ENCODE measurements at places on chromosomes 13 and 19. TPM values are rescaled to one million over a fixed set of nuclear protein-coding genes. Genes with fewer than 3 reads are reported as not detected.
A peak's percentile ranks its signal among the peaks of the same experiment; 100 is the strongest.

Gene MAP4K1
- 7.3 TPM for total RNA-seq

- no peak for DNase-seq
- no peaks in the 10 kb centered on the region for H3K36me3 ChIP-seq
- no peaks in the 10 kb centered on the region for H3K4me1 ChIP-seq
- H3K27ac ChIP-seq = no peak overlapping the region
These were observed 172.8 kb downstream of the DNAJC15 start for GRCh38 chr13:43196086-43196621.

GRCh38 chr19:49861107-49861506 is 6.3 kb downstream of the PNKP start:
- H3K27ac ChIP-seq = no peak overlapping the region
- no peaks in the 10 kb centered on the region for H3K36me3 ChIP-seq
- no peaks in the 10 kb centered on the region for H3K27me3 ChIP-seq
- H3K4me1 ChIP-seq = no peaks in the 10 kb centered on the region
- no peak for DNase-seq

DNA sequence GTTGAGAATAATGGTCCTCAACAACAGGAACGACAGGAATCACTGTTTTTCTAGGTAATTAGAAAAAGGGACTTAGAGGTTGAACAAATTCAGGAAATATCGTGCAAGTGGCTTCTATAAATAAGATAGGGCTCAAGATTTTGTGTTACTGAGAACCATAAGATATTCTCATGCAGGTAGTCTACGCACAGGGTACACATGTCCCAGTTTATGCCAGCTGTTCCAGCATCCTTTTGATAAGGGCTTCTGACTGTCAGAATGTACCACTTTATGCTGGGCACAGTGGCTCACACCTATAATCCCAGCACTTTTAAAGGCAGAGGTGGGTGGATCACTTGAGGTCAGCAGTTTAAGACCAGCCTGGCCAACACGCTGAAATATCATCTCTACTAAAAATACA is 32.1 kb downstream of the RBM26 start:
- DNase-seq = no peak
- H3K4me3 ChIP-seq = no peak overlapping the region
- no peaks in the 10 kb centered on the region for H3K4me1 ChIP-seq
- H3K27ac ChIP-seq = no peak overlapping the region
- H3K36me3 ChIP-seq = peaks cover 3% of the 10 kb centered on the region
- H3K27me3 ChIP-seq = no peaks in the 10 kb centered on the region

Gene KIR2DL4
- total RNA-seq = not detected

- DNase-seq = no peak
- no peak overlapping the region for H3K4me3 ChIP-seq
- H3K27ac ChIP-seq = no peak overlapping the region
These were observed 1094.7 kb downstream of the UQCRFS1 start for GRCh38 chr19:28118235-28118634.

DNA sequence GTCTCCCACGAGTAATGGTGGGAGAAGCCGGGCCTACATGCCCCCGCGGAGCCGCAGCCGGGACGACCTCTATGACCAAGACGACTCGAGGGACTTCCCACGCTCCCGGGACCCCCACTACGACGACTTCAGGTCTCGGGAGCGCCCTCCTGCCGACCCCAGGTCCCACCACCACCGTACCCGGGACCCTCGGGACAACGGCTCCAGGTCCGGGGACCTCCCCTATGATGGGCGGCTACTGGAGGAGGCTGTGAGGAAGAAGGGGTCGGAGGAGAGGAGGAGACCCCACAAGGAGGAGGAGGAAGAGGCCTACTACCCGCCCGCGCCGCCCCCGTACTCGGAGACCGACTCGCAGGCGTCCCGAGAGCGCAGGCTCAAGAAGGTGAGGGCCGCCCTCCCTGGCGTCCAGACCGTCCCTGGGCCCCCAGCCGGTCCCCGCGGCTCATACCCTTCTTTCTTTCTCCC is 1.4 kb upstream of the USF2 start:
- H3K4me3 ChIP-seq = peak overlapping the region; percentile 80
- H3K27me3 ChIP-seq = no peaks in the 10 kb centered on the region
- DNase-seq = no peak
- peak overlapping the region; percentile 28 for H3K27ac ChIP-seq

DNA sequence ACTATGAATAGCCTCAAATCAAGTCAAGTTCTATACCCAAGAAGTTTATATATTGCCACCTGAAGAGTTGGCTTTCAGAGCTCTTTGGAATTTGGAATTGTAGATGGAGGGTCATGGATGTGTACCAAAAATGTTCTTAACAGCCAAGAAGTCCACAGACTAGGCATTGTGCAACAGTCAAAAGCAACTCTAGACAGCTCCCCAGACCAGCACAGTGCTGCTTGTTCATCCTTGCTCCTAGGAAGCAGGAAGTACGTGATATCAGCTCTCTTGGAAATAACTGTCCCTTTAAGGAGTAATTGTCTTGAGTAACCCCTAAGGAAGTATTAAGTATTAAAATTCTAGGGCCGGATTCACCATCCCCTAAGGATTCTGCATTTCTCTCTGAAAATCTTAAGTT is 30.7 kb upstream of the IL17D start:
- H3K36me3 ChIP-seq = no peaks in the 10 kb centered on the region
- no peak overlapping the region for H3K27ac ChIP-seq
- no peaks in the 10 kb centered on the region for H3K4me1 ChIP-seq
- no peak overlapping the region for H3K4me3 ChIP-seq

Gene TMC4
- total RNA-seq = 1.2 TPM

Gene CHERP
- 36.6 TPM for total RNA-seq

Gene GPX4
- total RNA-seq = 165 TPM

DNA sequence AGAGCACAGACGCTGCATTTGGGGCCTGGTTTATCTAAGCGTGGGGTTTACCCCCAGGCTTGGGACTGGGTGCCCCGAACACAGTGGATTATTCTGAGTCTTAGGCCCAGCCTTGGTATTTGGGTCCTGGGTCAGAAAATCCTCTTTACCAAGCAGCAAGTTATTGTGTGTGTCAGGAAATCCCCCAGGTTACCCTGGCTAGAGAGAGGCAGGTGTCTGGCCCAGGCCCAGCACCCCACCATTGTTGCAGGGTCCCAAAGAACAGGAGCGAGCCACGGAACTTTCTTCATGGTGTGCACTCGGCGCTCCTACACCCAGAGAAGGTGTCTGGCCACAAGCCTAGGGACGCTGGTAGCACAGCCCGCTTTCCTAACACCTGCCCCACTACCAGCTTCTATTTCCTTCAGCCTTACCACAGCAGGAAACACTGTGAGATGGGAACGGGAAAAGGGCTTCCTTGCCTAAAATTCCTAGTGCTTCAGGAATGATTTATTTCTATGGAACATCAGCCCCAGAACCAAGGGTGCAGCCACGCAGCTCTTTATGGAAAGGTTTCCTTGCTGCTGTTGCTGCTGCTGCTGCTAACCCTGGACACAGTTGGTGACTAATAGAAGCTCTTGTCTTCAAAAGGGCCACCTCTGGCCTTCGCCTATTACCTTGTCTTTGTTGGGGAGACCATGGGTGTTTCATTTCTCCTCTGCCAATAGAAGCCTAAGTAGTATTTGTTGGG is 7.4 kb upstream of the CDX2 start:
- H3K4me1 ChIP-seq = no peaks in the 10 kb centered on the region
- no peak overlapping the region for H3K27ac ChIP-seq
- DNase-seq = no peak
- no peaks in the 10 kb centered on the region for H3K36me3 ChIP-seq
- H3K4me3 ChIP-seq = no peak overlapping the region

Gene GJA3
- total RNA-seq = 0.42 TPM
